SK-MEL-5 (cell line): ENCODE measurements at places on chromosomes 5 and 9.

DNA sequence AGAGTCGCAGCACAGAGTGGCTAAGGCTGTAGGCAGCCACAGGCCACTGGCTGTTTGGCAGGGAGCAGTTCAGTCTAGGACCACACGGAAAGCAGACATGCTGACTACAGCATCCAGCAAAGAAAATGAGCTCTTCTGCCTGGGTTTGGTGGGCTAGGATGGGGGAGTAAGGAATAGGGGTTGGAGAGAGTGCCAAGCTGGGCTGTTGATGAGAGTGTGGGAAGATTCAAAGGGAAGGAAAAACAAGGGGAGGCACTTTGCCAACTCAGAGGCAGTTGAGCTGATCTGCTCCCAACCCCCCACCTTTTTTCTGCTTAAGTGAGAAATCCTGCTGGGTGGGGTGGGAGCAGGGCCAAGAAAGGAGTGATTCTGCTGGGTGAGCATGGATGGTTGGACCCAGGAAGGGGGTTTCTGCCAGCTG, 35.9 kb downstream of the SVEP1 start:
- no peak for DNase-seq

DNA sequence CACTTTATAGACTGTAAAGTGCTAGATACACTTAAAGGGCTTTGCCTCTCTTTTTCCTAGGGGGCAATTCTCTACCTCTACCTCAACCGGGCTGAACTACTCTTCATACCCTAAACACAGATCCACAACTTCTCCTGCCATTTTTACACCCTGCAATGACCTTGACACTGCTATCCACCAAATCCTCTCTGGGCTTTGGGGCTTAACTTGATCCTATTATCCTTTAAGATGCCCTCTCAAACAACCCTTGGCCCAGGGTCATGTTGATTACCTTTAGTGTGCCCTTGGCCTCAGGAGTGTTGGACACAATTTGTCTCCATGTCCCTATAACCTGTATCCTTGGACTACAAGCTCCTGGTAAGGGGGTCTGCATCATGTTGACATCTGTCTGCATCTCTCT, 19.5 kb downstream of the ANXA6 start:
- DNase-seq = no peak

DNA sequence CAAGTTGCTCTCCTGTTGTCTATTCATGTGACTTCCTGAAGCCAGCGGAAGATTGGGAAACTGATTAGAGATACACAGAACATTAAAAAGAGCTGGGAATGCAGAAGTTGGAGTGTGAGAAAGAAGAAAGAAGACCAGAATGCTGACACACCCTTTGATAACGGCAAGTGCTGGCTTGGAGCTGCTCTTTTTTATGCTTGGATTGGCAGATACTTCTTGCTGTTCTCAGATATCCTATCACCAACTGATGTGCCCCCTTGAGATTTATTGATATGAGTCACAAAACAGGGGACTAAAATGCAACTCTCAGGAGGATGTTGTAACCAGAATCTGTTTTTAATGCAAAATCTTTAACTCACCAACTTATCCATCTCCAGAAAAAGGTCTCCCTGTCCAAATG, 56.0 kb upstream of the ASTN2 start:
- DNase-seq = no peak

DNA sequence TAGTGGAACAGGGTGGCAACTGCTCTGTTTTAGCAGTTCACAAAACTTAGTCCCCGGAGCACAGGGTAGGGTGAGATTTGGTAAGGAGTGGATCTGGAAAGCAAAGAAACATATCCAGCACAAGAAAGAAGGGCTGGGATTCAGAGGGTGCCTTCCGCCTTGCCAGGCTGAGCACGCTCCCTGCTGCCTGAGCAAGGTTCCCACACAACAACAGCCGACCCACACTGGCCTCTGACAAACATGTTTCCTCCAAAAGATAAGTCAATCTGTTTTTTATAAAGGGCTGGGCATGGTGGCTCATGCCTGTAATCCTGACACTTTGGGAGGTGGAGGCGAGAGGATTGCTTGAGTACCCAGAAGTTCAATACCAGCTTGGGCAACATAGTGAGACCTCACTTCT, 45.8 kb downstream of the RAB3C start:
- DNase-seq = no peak

GRCh38 chr5:55241746-55242145, 8.3 kb upstream of the CCNO start:
- DNase-seq = no peak

DNA sequence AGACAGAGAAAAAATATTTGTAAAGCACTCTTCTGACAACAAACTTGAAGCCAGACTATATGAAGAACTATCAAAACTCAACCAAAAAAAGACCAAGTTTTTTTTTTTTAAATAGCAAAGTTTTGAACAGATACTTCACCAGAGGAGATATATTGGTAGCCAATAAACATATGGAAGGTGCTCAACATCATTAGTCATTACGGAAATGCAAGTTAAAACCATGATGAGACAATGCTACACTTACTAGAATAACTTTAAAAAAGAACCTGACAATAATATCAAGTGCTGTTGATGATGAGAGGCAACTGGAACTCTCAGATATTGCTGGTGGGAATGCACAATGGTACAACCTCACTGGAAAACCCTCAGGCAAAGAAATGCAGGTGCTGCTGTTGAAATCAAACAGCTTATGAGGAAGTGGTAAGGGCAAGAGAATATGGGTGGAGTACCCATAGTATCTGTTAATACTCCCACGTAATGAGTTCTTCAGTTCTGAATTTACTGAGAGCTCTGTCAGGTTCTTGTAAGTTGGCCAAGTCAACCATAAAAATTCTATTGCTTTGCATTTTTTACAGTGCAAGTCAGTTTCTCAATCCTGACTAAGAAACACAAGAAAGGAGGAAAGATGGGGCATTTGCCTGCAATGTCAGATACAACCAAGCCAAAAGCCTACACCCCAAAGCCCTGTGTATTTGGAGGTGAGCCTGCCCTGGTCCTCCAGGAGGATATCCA, 87.3 kb upstream of the GNAQ start:
- no peak for DNase-seq

- DNase-seq = no peak
Observed at GRCh38 chr5:150108711-150109514, 22.6 kb upstream of the CSF1R start.
